ENCODE measurements at places on chromosomes 13 and 19.
A peak's percentile ranks its signal among the peaks of the same experiment; 100 is the strongest.

DNA sequence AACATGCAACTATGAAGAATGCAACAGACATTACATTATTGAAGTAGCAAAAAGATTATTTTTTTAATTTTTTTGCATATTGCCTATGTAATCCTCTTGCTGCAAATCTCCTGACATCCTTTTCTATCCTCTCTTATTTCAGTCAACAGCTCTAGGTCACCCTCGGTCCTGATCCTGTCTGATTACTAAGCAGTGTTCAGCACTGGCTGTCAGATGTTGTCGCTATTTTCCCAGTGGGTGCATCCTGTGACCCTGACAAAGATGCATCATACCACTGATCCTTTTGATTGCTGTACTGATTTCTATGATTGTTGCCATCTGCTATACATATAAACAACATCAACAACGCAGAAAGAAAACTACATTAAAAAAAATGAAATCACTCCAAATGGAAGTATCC lies 443.7 kb upstream of the PRR20A start:
- no peak for DNase-seq

DNA sequence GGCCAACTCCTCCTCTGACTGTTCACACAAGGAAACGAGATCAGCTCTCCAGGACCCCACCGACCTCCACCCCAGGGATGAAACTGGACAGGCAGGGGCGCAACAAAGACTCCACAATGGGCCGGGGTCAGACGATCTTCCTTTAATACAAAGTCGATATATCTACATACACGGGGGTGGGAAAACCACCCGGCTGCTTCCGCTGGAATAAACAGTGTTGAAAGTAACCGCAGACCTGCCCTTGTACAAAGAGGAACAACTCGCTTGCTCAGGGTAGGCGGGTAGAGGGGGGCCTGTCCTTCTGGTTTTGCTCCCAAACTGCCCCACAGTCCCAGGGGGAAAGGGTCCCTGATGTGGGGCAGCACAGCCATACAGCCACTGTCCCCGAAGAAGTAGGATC lies 135.2 kb downstream of the PTPRS start:
- no peak for DNase-seq

GRCh38 chr13:33242984-33243617 lies 42.5 kb downstream of the STARD13 start:
- DNase-seq = no peak

GRCh38 chr19:1090731-1091543 lies 4.2 kb downstream of the POLR2E start:
- DNase-seq = no peak

GRCh38 chr13:28636677-28637317 lies 22.1 kb upstream of the POMP start:
- DNase-seq = peak; percentile 69

DNA sequence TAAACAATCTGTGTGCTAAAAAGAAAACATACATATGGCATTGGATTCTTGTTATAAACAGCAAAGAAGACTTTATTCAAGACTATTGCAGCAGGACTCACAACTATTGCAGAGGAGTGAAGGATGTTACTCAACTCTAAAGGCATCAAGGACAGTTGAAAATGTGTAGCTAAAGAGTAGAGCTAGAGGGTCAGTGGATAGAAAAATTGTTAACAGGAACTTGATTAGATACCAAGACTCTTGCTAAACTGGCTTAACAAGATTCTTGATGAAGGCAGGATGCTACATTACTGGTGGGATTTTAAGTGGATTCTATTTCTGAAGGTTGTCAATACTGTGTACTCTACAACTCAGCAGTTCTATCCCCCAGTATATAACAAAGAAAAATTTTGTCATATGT lies 1183.3 kb downstream of the SLITRK1 start:
- no peak for DNase-seq

DNA sequence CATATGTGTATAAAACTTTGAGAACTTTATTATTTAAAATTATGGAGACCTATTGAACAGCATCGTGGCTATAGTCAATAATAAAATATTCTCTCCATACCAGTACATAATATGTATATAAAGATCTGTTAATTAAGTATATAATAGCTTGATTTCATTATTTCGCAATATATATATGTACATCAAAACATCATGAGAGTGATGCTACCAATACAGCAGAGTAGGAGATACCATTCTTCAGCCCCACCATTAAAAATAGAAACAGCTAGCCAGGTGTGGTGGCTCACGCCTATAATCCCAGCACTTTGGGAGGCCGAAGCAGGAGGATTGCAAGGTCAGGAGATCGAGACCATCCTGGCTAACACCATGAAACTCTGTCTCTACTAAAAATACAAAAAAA lies 1755.3 kb upstream of the SPRY2 start:
- no peak for DNase-seq

- DNase-seq = no peak
These were observed 200.5 kb downstream of the ABCC4 start for GRCh38 chr13:95100525-95101433.

DNA sequence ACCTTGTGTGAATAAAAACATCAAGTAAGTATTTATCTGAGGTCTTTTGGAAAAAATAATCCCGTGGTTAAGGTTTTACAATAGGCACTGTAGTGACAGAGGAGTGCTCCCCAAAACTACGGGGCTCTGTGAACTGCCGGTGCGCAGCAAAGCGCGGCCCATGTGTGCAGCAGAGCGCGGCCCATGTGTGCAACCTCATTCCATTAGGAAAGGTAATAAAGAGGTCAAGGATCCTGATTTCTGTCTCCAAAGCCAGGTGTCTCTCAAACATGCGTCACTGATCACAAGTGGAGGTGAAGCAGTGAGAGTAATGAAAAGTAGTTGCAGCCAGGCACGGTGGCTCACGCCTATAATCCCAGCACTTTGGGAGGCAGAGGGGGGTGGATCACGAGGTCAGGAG lies 58.7 kb downstream of the MRPL57 start:
- no peak for DNase-seq

DNA sequence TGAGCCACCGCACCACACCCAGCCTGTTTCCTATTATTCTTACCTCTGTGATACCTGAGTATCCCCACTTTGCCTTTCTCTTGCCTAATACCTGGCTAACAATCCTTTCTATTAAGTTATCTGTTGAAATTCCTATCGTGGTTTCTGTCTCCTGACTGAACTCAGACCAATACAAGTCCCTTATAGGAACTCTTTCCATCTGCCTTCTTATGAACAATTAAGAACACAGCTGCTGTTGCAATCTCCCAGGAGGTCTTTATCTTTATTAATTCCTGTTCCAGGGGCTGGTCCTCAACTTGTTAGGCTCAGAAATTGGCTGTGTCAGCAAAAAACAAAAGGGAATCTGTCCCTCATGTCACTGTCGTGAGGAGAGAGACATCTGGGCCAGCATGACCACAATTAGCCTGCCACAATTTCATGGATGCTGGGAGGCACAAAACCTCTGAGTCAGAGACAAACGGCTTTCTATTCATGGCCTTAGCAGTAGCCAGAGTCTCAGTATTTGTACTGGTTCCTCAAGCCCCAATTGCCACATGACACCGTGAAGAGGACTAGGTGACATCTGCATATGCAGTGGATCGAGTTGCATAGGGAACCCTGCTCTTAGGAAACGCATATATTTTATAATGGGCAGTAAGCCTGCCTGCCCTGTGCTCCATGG lies 58.2 kb downstream of the NUFIP1 start:
- no peak for DNase-seq

- no peak for DNase-seq
These were observed 400.8 kb upstream of the ATXN8OS start for GRCh38 chr13:69706807-69707206.

DNA sequence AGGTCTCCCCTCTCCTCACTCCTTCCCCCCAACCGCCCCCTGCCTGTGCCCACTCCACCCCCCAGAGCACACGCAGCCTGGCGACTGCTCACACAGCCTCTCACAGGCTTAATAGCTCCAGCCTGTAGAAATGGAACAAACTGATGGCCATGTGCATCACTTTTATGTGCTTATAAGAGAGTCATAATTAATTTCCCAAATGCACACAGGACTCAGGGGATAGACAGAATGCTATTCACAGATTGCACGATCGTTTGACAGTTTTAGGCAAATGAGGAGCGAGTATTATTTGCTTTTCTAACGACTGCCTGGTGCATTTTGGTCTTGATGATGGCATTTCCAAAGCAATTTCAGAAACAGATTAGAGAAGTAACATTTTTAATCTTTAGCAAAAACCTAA lies 97.7 kb upstream of the VSTM2B start:
- DNase-seq = no peak

GRCh38 chr13:103272770-103273169 lies 206.6 kb upstream of the SLC10A2 start:
- no peak for DNase-seq

DNA sequence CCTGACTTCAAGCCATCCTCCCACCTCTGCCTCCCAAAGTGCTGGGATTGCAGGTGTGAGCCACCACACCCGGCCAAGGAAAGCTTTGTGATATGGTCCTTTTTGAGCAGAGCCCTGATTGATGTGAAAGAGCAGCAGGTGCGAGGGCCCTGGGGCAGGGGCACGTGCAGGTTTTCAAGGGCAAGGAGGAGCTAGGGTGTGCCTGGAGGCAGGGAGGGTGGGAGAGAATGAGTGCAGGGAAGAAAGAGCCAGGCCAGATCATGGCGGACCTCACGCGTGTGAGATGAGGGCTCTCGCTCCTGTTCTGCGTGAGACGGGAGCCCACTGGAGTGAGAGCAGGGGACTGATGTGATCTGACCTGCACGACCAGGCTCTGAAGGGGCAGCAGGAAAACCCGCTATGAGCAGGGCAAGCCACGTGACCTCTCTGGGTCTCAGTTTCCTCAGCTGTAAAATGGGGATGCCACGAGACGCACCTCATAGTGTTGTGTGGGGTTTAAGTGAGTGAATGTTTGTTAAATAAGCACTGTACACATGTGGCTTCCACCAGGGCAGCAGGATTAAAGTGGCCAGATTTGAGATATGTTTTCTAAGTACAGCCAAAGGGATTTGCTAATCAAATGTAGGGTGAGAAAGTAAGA lies 25.8 kb downstream of the FAAP24 start:
- no peak for DNase-seq

GRCh38 chr13:55439450-55439849 lies 1701.3 kb upstream of the PRR20A start:
- no peak for DNase-seq

- peak; percentile 35 for DNase-seq
These were observed 15.1 kb downstream of the PLK5 start for GRCh38 chr19:1538978-1539377.

DNA sequence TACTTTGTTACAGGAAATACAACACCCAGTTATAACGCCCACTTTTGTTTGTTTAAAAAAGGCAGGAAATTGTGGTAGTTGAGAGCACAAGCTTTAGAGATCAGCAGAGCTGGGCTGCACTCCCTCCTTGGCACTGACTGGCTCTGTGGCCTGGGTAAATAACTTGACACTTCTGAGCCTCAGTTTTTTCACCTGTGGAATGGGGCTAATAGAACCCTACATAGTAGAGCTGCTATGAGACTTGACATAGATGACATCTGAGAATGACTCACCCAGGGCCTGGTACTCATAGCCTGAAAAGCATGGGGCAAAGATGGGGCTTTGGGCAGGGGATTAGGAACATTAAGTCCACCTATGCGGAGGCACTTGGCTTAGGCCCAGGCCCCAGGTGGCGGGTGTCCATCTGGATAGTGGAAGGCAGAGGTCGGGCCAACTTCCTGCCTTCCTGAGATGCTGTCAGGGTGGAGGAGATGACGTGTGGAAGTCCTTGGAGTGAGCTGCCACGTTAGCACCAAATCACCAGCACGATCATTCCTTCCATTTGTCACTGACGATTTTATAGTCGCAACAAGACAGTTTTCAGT lies 159.1 kb downstream of the KATNAL1 start:
- no peak for DNase-seq

DNA sequence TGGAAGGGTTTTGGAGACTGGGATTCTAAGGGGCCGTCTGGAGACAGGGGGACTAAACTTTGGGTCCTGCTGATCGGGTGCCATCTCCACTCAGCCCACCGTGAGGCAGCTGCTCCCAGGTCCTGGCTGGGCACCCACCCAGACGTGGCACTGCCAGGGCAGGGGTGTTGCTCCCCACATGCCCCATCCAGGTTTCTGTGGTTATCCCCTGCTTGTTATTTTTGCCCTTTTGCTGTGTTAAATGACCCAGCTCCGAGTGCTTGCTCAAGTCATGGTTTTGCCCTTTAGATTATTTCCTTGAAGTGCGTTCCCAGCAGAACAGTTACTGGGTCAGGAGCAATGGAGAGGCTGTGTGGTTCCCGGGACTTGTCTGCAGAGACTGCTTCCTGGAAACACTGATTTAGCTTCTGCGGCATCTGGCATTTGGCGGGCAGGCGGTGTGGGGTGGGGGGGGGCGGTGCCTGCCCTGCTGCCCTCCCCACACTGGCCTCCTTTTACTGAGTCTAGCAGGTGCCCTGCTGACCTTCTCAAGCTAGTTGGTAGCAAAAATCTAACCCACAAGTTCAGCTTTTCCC lies 1.9 kb downstream of the RAB11B start:
- DNase-seq = peak; percentile 36

DNA sequence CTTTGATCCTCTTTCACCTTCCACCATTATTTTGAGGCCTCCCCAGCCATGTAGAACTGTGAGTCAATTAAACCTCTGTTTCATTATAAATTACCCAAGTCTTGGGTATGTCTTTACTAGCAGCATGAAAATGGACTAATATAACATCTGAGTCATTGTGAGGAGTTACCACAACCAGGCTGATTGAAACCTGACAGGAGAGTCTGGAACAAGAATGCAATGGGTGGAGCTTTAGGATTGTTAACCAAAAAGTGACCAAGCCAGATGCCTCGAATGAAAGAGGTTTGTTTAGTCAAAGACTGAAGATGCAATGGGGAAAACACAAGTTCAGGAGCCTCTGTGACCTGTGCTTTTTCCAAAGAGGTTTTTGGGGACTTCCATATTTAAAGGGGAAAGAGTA lies 659.0 kb downstream of the SLITRK6 start:
- DNase-seq = no peak

GRCh38 chr13:30071969-30072817 lies 221.8 kb upstream of the UBL3 start:
- no peak for DNase-seq

- peak; percentile 92 for DNase-seq
These were observed 958 bp downstream of the JUND start for GRCh38 chr19:18280247-18281081.

GRCh38 chr19:28021259-28022185 lies 1191.4 kb downstream of the UQCRFS1 start:
- DNase-seq = no peak

GRCh38 chr13:49356223-49356622 lies 87.6 kb downstream of the CAB39L start:
- peak; percentile 80 for DNase-seq

DNA sequence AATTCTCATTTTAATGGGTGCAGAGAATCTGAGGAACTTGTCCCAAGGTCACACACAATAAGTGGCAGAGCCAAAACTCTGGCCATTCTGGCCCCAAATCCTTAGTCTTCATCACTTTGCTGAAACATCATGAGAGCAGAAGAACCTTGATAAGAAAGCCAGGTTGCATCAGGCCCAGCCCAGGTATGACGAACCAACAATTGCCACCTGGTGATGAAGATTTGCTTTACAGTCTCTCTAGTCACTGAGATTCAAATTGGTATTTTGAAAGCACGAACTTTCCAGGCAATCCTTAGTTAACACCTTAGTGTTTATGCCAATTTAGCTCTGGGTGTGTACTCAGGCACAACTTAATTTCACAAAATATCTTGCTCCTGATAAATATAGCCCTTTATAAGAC lies 502.7 kb upstream of the HTR2A start:
- DNase-seq = no peak

- DNase-seq = no peak
These were observed 543.0 kb downstream of the GPC6 start for GRCh38 chr13:93769607-93770006.

- no peak for DNase-seq
These were observed 25.3 kb downstream of the RNASEH2B start for GRCh38 chr13:50934735-50935435.

GRCh38 chr13:98493042-98493712 lies 83.7 kb downstream of the STK24 start:
- DNase-seq = no peak

All from GM03348 (cell line).